ENCODE measurements at places on chromosomes 5 and 9.
A peak's percentile ranks its signal among the peaks of the same experiment; 100 is the strongest.

DNA sequence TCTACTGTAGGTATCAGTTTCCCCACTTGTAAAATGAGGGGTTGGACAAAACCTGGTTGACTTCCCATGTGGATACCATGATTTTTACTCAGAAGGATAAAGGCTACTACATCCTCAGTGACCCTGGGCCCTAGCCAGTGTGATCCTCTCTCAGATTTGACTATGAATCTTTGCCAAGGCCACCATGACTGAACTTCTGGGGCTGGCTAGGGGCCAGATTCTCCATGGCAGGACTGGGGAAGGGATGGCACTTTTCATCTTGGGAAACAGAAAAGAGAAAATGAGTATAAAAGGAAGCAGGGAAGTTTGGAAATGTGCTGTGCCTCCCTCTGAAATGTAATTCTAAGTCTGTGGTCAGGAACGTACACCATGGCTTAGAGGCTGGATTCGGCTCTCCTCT is 1.4 kb upstream of the FSTL4 start:
- DNase-seq: no peak

- DNase-seq: no peak
Measured at GRCh38 chr5:94715768-94716167, 97.3 kb downstream of the SLF1 start.

GRCh38 chr9:121455527-121456239 is 44.0 kb downstream of the GGTA1 start:
- no peak for DNase-seq

DNA sequence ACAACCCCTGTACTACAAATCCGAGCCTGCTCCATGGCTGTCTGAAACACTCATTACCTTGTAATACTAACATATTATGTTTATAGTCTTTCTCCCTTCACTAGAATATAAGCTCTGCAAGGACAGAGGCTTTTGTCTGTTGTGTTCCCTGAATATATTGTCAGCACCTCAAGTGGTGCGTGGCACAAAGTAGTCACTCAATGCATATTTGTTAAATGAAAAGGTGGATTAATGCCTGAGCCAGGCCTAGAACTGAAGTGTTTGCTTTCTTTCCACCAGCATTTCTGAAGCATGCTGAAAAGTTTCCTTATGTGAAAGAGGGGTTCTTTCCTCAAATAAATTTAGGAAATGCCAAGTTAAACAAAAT is 36.3 kb downstream of the ELL2 start:
- DNase-seq: no peak

DNA sequence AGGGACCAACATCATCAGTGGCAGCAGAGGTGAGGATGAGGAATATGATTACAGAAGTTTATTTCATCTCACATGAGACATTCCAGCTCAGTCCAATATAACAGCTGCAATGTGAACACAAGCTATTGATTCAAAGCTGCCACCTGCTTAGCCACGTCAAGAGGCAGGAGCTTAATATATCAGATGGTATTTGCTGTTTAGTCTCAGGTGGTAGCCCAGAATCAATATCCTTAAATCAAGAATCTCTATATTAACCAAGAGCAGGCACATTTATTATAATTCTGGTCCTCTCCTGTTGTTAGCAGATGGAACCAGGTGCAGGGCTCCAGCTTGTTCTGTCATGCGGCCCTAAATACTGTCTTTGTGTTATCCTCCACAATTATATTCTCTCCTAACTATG is 431.6 kb downstream of the ICE1 start:
- DNase-seq: no peak

DNA sequence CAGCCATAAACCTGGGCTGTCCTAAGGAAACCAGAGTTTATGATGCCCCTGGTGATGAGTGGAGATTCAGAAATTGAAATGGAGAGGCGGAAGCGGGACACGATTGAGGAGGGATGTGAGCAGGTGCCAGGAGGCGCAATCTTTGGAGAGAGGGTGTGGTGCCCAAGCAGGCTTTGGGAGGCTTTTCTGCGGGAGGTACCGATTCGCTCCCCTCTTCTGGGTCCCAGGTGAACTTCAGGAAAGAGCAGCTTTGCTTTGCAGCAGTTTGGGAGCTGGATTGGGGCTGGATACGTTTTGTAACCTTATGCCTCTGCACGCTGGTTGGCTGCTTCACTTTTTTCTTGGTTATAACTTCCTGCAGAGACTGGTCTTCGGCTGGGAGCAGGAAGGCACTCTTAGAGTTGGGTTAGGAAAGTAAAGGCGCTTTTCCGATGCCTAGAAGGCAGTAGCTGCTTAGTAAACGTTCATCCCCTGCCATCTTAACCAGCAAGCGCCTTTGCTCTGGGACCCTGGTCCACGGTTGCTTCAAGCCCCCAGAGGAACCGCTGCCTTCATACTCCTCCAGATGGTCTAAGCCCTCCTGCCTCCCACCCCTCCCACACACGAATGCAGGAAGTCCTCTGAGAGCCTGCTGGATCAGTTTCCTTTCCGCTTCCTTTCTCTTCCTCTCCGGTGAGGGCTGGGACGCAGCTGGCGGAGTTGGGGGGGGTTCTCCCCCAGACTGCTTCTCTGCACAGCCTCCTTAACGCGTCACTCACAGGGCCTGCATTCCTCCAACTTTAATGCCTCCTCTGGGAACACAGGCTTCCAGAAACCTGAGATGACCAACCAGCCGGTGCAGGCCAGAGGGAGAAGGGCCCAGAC is 15.2 kb upstream of the NEK6 start:
- DNase-seq: peak; percentile 64

GRCh38 chr5:72478276-72478675 is 28.9 kb downstream of the ZNF366 start:
- DNase-seq: no peak

- no peak for DNase-seq
Measured at GRCh38 chr9:32627394-32627954, 8.0 kb downstream of the TAF1L start.

DNA sequence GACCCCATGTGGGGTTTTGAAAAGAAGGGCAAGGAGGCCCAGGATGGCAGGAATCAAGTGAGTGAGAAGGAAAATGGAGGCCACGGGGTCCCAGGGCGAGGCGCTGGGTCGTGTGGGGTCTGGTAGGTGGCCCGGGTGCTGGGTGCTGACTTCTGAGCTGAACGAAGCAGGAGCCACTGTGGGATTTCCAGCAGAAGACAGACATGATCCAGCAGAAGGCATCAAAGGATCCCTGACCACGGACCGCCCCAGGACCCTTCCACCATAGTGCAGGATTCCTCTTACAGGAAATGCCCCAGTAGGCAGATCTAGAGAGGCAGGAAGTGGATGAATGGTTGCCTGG is 106.7 kb downstream of the ADAMTS2 start:
- DNase-seq: no peak

GRCh38 chr5:100889165-100889743 is 13.8 kb downstream of the ST8SIA4 start:
- DNase-seq: no peak

- no peak for DNase-seq
Measured at GRCh38 chr9:75265525-75265972, 177.2 kb downstream of the OSTF1 start.

GRCh38 chr9:93634311-93635185 is 58.2 kb downstream of the PHF2 start:
- DNase-seq: peak; percentile 50

DNA sequence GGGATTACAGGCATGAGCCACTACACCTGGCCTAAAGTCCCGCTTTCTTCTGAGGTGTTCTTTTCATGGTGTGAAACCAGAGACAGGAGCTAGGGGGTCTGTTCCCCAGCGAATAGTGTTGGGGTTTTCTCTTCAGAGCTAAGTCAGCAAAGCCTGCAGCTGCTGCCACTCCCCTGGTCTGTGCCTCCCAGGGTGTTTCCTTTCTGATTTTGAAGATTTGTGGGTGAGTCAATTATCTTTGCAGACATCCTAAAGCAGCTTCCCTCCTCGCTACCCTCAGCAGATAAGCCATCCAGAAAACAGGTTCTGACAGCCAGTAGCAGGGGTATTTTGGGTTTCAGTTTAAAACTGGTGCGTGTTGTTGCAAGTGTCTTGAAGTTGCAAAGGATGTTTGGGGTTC is 72.0 kb upstream of the IQGAP2 start:
- DNase-seq: no peak

DNA sequence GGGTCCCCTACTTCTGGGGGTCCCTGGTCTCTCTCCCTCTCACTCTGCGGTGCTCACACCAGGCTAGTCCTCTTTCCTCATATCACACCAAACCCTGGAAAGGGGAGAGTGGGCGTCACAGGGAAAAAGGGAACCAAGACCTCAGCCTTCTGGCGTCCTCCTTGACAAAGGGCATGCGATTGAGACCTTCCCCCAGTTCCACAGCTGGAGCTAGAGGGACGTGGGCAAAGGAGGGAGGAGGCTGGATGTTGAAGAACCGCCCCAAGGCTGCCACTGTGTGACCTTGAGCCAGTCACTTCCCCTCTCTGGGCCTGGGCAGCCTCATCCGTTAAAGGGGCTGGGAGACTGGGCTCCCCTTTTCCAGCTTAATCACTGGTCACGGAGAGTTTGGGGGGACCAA is 18.5 kb upstream of the TOR2A start:
- DNase-seq: no peak

DNA sequence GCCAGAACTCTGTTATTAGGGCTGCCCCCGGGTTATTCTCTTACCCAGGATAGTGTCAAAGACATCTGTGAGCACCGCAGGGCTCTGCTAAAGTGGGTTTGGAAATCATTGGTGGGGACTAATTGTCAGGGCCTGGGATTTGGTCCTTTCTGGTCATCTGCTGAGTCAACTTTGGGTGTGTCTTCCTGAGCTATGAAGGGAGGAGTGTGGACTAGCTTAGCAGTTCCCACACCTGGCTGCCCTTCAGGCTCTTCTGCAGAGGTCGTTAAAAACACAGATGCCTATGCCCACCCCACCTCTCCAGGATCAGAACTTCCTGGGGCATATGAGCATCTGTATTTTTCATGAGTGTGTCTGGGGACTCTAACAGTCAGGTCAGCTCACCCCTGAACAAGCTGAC is 352.2 kb downstream of the SLIT3 start:
- no peak for DNase-seq

DNA sequence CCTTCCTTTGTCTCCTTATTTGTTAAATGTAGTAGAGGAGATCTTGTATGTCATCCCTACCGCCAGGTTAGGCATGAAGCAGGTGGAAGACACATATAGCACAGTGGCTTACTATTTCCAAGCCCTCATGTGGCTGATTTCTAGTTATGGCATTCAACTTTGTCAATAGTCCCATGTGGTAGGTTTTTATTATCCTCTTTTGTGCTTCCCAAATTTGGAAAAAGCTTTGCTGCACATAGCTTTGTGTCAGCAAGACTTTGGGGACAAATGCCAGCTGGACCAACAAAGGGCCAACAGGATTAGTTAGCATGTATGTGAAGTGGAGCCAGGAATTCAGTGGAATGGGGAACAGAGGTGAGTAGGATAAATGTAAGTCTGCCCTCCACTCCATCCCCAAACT is 276.3 kb downstream of the PSAT1 start:
- no peak for DNase-seq

DNA sequence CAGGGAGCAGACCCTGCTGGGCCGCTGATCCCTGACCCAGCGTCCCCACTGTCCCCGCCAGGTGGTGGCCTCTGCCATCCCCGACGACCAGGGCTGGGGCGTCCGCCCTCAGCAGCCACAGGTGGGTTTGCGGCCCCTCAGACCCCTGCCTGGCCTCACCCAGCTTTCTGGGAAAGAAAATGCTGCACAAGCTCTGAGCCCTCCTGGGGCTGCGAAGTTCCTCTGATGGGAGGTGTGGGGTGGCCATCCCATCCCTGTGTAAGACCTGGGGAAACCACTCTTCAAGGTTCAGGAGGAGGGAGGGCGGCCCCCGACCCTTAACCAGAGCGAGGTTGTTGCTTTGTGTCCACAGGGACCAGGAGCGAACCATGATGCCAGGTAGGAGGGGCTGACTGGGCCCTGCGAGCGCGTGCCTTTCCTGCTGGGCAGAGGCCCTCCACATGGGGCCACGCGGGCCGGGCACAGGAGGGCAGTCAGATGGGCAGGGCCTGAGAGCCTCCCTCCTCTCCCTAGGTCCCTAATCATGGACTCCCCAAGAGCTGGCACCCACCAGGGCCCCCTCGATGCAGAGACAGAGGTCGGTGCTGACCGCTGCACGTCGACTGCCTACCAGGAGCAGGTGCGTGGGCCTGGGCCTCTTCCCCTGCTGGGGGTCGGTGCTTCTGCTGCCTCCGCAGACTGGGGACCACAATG is 7.7 kb downstream of the NOXA1 start:
- no peak for DNase-seq

DNA sequence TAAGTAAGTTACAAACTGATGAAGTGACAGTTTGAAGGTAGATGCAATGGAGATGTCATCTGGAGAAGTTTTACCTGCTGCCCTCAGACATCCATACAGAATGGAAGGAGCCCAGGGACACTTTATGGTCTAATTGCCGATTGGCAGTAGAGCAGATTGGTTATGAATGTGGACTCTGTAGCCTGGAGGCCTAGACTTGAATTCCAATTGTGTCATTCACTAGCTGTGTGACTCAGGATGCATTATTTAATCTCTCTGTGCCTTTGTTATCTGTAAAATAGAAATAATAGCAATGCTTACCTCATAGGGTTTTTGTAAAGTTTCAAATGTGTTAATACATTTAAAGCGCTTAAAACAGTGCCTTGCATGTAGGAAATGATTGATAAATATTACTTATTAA is 5.2 kb upstream of the TCERG1 start:
- DNase-seq: no peak

GRCh38 chr5:168790002-168790635 is 211.0 kb upstream of the PANK3 start:
- no peak for DNase-seq

All from sciatic nerve (tissue), 2 donors.